Activated CD4-positive, alpha-beta T cell treated with anti-CD3 and anti-CD28 coated beads for 36 hours (primary cell): ENCODE measurements at places on chromosomes 3 and 15. TPM values are rescaled to one million over a fixed set of nuclear protein-coding genes. Genes with fewer than 3 reads are reported as not detected.

Gene ARID3B
- 25.4 TPM for total RNA-seq

Gene RGMA
- 0.11 TPM for total RNA-seq

Gene KNG1
- not detected for total RNA-seq

Gene NLGN1
- not detected for total RNA-seq

Gene ZBED2
- 313 TPM for total RNA-seq

Gene BFSP2
- not detected for total RNA-seq

Gene KIF23
- 47.2 TPM for total RNA-seq

Gene MYEF2
- total RNA-seq: 23.8 TPM

Gene RBP2
- not detected for total RNA-seq

Gene SLC2A2
- total RNA-seq: not detected

Gene ILDR1
- 0.11 TPM for total RNA-seq

Gene PROS1
- total RNA-seq: 0.47 TPM

Gene TRIM42
- total RNA-seq: not detected

Gene GPR156
- not detected for total RNA-seq

Gene FBXO40
- not detected for total RNA-seq

Gene CCR1
- 0.14 TPM for total RNA-seq

Gene SLC15A2
- total RNA-seq: 0.59 TPM

Gene KY
- not detected for total RNA-seq

Gene ICE2
- 72.8 TPM for total RNA-seq

Gene ARF4
- 50.0 TPM for total RNA-seq

Gene TMEM202
- total RNA-seq: not detected

Gene TGM5
- not detected for total RNA-seq

Gene THRB
- not detected for total RNA-seq

Gene CSNK1G1
- total RNA-seq: 22.5 TPM

Gene CRTAP
- total RNA-seq: 43.4 TPM

Gene CAMK2N2
- 0.25 TPM for total RNA-seq

Gene TTLL13
- 0.39 TPM for total RNA-seq

Gene AADACL2
- not detected for total RNA-seq

Gene TMCO5A
- total RNA-seq: not detected

Gene OXTR
- 0.91 TPM for total RNA-seq

Gene CEMIP
- total RNA-seq: 0.04 TPM

Gene C3orf85
- total RNA-seq: not detected

Gene TGM4
- total RNA-seq: not detected

Gene CISH
- total RNA-seq: 269 TPM

Gene GXYLT2
- total RNA-seq: not detected

Gene CELSR3
- 8.1 TPM for total RNA-seq

Gene HHLA2
- total RNA-seq: 0.27 TPM

Gene LIPC
- total RNA-seq: 0.30 TPM

Gene GHSR
- not detected for total RNA-seq

Gene CYFIP1
- 32.8 TPM for total RNA-seq
